ENCODE measurements at places on chromosomes 5 and 9.

GRCh38 chr9:79604921-79605562 is 33.3 kb downstream of the TLE4 start:
- DNase-seq = no peak

GRCh38 chr5:34535433-34535832 is 120.7 kb upstream of the RAI14 start:
- no peak for DNase-seq

GRCh38 chr5:1251678-1252580 is 26.7 kb downstream of the SLC6A18 start:
- DNase-seq = no peak

DNA sequence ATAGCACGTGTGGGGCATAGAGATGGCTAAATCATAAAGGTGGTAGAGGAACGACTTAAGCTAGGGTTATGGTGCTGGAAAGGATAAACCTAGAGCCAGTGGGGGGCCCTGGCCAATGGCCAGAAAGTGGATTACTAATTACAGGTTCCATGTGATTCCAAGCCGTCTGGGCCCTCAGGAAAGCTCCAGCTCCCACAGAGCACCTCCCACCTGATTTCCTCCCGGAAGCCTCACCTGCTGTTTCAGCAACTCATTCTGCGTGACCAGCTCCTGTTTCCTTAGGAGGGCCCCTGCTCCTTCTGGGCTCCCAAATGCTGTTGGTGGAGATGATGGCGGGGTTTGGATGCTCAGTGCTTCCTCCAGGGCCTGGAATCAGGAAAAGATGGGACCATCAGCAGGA is 16.2 kb downstream of the GPX3 start:
- DNase-seq = no peak

Measured in endothelial cell (in vitro differentiated cells).